Left cardiac atrium (tissue), 4 donors: ENCODE measurements at places on chromosomes 4 and X.

DNA sequence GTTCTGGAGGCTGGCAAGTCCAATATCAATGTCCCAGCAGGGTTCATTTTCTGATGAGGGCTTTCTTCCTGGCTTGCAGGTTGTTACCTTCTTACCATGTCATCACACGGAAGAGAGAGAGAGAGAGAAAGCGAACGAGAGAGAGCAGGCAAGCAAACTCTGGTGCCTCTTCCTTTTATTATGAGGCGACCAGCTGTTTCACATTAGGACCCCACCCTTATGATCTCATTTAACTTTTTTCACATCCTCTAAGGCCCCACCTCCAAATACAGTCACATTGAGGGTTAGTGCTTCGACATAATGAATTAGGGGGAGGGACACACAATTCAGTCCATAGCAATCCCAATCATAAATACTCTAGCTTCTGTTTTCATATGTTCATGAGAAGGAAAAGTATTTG is 10.6 kb upstream of the GPR174 start:
- DNase-seq = no peak

GRCh38 chrX:47649781-47650163 is 591 bp downstream of the ELK1 start:
- DNase-seq = no peak

GRCh38 chrX:133559909-133560308 is 144.6 kb upstream of the GPC4 start:
- no peak for DNase-seq

DNA sequence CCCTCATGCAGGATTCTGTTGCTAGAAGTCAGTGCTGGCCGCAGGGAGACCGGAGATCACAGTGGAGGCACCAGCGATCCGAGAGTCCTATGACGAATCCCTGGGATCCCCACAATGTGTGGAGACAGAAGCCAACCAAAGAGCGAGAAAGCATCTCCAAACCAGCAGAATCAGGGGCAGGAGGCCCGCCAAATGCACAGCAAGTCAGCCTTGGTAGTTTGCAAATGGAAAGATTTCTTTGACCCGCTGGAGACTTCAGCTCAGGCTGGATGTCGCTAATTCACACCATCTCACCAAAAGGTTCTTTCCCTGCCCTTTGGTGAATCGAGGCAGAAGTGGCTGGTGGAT is 505 bp upstream of the PKD2 start:
- no peak for DNase-seq

DNA sequence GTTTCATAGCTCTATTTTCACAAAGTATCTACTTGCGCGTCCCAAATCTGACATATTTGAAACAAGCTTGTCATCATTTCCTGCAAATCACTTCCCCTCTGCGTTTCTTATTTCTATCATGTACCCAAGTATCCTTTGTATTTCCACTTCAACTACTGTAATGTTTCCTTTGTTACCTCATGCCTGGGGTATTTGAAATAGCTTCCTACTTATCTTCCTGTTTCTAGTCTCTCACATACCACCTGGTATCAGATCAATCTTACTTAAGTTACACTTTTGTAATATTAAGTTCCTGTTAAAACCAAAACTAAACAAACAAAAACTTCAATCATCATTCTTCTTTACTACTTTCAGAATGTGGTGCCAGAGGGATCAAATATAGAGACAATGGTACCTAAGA is 93.6 kb upstream of the SMAD1 start:
- DNase-seq = no peak

GRCh38 chrX:100880368-100880767 is 6.2 kb upstream of the NOX1 start:
- no peak for DNase-seq

DNA sequence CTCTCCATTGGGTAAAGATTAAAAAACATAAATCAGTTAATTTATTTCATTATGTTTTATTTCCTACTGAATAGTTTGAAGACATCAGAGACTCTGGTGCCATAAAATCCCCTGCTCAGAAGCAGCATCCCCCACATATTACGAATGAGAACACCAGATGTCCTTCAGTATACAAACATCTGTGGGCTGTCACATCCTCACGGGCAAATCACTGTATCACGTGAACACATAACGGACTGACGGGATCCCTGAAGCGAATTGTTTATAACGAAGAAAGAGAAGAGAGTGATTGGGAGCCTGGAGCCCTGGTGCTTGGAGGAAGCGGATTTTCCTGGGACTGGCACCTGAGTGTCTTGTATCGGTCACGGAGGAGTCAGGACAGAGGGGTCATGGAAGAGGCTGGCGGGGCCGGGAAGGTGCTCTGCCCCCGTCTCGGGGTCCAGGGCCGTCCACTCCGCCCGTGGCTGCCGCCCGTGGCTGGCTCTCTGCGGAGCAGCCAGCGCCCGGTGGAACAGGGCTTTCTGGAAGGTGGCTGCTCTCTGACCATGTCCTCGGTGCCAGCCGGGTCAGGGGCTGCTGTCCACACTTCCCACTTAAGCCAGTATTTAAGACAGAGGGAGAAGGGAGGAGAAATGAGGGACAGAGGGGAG is 452.7 kb upstream of the FAT1 start:
- no peak for DNase-seq

DNA sequence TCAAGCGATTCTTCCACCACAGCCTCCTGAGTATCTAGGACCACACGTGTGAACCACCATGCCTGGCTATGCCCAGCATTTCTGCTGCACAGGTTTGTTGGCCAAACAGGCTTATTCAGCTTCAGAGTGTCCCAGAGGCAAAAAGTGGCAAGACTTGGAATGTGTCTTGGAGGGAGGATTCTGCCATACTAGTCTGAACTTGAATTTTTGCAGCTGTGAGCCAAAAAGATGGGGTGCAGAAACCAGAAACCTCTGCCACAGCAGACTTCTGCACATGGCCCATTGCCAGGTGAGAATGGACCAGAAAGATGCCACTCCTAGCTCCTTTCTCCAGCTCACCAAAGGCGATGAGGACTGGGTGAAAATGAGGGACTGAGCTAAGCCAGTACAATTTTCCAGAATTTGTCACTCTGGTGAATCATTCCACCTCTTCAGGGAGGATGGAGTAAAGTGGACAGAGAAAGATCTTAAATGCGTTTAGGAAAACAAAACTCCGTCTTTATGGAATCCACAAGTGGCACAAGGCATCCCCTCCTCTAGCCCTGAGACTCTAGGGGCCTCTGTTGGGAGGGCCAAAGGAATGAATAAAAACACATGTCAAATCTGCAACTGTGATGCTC is 369.1 kb upstream of the CLNK start:
- no peak for DNase-seq

GRCh38 chr4:35942092-35942491 is 302.2 kb downstream of the ARAP2 start:
- no peak for DNase-seq

DNA sequence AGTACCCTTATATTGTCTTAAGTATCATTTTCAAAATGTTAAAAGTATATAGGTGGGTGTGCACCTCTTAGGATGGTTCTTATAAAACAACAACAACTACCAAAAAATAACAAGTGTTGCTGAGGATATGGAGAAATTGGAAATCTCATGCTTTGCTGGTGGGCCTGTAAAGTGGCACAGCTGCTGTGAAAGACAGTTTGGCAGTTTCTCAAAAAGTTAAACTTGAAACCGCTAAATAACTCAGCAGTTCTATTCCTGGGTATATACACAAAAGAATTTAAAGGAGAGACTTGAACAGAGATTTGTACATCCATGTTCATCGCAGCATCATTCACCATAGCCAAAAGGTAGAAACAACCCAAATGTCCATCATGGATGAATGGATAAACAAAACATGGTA is 65.5 kb downstream of the HAND2 start:
- no peak for DNase-seq

- no peak for DNase-seq
These were observed 27.1 kb downstream of the SLAIN2 start for GRCh38 chr4:48368389-48368788.

GRCh38 chr4:18020145-18020670 is 1.3 kb downstream of the LCORL start:
- no peak for DNase-seq

GRCh38 chr4:98092833-98093439 is 50.3 kb downstream of the STPG2 start:
- no peak for DNase-seq

DNA sequence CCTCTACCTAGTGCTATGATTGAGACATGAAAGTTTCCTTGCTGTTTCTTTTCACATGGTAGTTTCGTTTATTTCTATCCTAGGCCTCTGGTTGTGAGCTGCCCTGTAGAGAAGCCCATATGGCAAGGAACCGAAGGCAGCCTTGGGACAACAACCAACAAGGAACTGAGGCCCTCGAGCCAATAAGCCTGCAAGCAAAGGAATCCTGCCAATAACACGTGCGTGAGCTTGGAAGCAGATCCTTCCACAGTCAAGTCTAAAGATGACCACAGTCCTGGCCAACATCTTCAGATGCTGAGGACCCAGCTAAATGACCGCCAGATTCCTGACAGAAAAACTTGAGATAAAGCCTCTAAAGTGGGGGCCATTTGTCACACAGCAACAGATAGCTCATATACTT is 100.4 kb upstream of the FAM9B start:
- DNase-seq = no peak

DNA sequence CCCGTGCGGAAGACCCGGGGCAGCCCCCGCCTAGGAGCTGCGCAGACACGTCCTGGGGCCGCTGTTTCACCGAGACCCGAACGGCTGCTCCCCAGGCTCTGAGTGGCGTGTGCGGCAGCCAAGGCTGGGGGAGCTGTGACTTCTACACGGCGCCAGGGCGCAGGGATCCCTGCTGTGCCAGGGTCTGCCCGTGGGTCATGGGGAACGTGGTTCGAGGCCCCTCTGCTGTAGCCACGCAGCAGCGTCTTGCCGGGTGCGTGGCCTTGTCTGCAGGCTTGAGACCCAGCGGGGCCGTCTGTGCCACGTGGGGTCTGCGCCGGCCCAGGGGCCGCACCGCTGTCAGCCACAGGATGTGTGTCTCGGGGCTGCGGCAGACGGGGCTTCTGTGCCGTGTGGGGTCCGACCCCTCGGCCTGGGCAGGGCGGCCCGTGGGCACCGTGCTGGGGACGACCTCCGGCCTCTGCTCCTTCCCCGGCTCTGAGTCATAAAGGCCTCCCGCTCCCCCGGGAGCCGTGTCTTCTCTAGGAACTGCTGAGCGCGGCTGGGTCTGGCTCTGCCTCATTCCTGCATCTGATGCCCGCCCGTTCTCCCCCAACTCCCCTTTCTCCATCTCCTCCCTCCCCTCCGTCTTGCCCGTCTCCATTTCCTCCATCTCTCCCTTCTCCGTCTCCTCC is 12.7 kb upstream of the GTPBP6 start:
- peak; percentile 52 for DNase-seq

- DNase-seq = peak; percentile 78
These were observed 32.9 kb downstream of the HTT-AS start for GRCh38 chr4:3041192-3042142.
